Stimulated activated CD8-positive, alpha-beta memory T cell treated with anti-CD3 and anti-CD28 coated beads, Interleukin-7, amount 100 ng/mL, for 1 hour (primary cell): ENCODE measurements at places on chromosomes 12 and 14.

- DNase-seq = no peak
Observed at GRCh38 chr12:31278424-31278823, 47.5 kb downstream of the SINHCAF start.

- DNase-seq = no peak
Observed at GRCh38 chr12:114963846-114964245, 279.9 kb upstream of the TBX3 start.

- DNase-seq = no peak
Observed at GRCh38 chr14:69142101-69142500, 10.8 kb downstream of the DCAF5 start.

- DNase-seq = no peak
Observed at GRCh38 chr12:91680864-91681263, 464.8 kb downstream of the BTG1 start.

- no peak for DNase-seq
Observed at GRCh38 chr12:131507881-131508280, 203.0 kb upstream of the SFSWAP start.

DNA sequence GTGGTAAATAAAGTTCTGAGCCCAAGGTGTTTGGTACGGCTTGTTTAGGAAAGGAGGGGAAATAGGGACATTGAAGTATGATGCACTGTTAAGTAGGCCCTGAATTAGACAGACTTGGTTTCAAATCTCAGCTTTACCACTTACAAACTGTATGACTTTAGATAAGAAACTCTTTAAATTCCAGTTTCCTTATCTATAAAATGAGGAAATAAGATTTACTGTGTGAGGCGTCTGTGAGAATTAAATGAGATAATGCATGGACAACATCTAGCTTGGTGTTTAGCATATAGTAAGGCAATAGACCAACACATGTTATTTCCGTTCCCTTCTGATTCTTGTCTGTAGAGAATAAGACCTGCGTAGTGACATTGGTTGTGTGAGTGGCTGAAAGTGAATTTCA is 7.0 kb downstream of the NCKAP1L start:
- DNase-seq = no peak

DNA sequence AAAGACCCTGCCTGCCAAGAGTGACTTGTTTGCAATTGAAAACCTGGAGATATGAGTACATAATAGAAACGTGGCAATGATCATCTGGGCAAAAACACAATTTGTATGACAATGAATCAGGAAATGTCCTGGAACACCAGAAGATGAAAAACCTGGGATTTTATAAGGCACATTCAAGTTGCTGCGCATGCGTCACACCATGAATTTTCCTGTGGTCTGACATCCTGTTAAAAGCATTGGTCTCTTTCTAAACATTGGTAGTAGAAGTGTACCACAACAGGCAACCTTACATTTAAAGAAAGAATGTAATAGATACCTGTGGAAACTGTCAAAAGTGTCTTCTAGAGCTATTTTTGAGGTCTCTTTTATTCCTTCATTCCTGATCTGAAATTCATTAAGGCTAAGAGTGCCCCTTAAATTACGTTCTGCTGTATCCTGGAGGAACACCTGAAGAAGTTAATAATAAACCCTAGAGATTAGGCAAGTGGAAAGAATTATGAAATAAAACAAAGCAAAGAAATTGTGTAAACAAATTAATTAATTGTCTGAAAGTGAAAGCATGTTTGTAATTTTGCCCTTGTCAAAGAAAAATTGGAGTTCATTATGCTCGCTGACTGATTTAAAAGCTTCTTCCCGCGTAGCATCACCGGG is 676.5 kb downstream of the DIO2 start:
- DNase-seq = no peak
